ENCODE measurements at places on chromosomes 13 and 19.

DNA sequence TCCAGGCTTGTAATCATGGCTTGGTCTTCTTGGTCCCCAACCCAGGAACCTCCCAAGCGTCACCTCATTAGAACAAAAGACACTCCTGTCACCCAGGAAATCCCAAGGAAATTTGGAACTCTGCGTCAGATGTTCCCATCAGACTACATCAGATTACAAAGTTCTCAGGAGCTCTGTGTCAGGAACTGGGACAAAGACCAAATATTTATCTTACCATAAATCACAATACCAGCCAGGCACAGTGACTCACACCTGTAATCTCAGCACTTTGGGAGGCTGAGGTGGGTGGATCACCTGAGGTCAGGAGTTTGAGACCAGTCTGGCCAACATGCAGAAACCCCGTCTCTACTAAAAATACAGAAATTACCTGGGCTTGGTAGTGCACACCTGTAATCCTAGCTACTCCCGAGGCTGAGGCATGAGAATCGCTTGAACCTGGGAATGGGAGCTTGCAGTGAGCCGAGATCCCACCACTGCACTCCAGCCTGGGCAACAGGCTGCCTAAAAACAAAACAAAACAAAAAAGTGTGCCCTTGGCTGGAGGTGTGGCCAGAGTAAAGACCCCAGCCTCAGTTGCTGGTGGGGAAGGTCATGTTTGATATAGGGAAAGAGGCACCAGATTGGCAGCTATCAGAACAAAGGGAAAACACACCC is 16.7 kb upstream of the CCDC124 start:
- DNase-seq, result no peak

DNA sequence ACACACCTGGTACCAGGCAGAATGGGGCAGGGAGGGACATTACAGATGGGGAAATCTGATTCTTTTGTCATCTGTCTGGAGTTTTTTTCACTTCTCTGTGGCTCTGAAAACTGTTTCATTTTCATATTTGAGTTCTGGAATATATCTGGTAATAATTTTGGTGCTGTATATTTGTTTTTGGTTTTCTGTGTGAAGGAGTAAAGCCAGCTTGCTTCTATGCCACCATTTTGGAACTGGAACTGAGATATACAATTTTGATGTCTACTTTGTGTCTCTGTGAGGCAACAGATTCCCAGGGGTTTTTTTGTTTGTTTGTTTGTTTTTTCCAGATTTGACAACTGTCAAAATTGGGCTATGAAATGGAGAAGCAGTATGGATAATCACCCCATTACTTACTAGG is 16.1 kb downstream of the CEACAM4 start:
- no peak for DNase-seq

DNA sequence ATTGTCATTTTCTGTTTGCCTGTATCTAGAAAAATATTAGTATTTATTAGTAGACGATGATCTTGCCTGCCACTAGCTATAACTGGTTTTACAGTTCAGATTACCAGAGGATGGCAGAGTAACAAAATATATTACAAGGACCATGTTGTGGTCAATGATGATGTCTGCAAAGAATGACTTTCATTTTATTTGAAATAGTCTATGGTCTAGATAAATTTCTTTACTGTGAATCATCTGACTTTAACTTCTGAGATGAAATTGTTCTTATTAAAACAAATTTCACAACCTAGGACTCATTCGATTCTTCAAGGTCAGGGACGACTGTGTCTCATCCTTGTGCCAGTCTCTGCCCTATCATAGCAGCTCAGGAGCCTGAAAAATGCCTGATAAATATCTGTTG is 637.8 kb upstream of the KLF12 start:
- no peak for DNase-seq

DNA sequence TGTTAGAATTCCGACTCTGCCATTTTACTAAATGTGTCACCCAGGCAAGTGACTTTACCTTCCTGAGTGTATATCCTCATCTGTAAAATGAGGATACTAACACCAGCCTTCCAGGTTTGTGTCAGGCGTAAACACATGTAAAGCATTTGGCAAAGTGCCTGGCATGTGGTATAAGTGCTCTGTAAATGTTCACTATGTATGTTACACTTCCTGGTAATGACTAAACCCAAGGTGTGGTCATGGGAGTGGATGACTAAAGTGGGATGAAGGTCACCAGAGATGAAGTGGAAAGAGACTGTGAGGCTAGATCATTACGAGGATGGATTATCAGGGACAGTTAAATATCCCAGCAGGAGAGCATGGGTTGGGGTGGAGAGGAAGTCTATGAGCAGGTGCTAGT is 25.6 kb downstream of the DEDD2 start:
- peak; percentile 63 for DNase-seq

- DNase-seq, result no peak
Measured at GRCh38 chr13:37403776-37404527, 194.6 kb downstream of the POSTN start.

GRCh38 chr19:51689751-51690453 is 3.2 kb upstream of the SPACA6 start:
- no peak for DNase-seq

DNA sequence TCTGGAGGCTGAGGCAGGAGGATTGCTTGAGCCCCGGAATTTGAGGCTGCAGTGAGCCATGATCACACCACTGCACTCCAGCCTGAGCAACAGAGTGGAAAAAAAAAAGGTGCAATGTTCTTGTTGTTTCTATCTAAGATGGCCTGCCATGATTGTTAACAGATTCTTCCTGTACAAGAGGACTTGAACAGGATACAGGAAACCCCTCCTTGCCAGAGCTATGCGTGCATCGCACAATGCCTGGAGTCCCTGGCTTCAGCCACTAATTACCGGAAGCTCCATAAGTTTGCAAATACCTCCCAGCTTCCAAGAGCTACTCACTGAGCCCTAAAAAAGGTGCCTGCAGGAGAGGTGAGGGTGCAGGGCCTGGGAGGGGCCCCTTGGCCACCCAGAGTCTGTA is 13.1 kb upstream of the HIF3A start:
- DNase-seq, result no peak

DNA sequence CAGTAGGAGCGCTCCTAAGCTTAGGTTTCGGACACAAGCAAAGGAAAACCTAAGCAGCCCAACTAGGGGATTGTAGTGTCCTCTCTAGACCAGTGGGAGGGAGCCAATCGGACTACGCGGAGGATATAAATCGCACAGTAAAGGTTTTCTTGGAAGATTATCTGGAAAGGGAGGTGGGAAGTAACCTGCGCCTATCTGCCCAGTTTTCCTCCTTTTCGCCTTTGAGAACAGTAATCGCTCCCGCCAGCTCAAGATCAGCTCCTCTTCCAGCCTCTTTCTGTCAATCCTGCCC is 456 bp upstream of the RAB4B start:
- DNase-seq, result no peak

DNA sequence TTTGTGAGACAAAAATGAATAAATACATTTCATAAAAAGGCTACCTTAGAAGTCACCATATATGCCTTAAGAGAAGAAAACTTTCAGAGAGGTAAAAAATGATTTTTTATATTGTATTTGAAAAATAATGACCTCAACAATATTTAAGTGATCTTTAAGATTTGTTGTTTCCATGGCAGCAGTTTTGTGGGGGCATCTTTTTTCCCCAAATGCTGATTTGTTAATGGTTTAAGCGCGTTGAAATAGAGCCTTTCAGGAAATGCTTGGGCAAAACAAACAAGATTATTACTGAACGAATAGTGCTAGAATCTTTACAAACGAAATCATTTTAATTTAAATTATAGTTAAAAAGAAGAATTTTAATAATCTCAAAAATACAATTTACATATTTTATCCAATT is 103.1 kb upstream of the MYO16 start:
- no peak for DNase-seq

DNA sequence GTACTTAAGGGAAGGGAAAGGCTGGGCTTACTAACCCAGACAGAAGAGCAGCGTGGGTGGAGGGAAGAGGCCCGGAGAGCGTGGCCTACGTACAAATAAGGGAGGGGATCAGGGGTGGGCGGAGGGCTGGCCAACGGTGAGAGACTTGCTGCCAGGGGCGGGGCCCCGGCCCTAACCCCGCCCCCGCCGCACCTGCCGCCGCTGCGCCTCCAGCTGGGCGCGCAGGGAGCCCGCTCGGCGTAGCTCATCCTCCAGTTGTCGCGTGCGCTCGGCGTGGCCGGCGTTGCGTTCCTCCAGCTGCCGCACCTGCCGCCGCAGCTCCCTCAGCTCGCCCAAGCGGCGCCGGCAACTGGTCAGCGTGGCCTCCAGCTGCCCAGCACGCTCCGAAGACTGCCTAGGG is 5.7 kb downstream of the HOOK2 start:
- DNase-seq, result peak; percentile 74

GRCh38 chr19:47631681-47632446 is 22.9 kb downstream of the BICRA start:
- no peak for DNase-seq
